ENCODE measurements at places on chromosomes 12 and 14. TPM values are rescaled to one million over a fixed set of nuclear protein-coding genes. Genes with fewer than 3 reads are reported as not detected.

DNA sequence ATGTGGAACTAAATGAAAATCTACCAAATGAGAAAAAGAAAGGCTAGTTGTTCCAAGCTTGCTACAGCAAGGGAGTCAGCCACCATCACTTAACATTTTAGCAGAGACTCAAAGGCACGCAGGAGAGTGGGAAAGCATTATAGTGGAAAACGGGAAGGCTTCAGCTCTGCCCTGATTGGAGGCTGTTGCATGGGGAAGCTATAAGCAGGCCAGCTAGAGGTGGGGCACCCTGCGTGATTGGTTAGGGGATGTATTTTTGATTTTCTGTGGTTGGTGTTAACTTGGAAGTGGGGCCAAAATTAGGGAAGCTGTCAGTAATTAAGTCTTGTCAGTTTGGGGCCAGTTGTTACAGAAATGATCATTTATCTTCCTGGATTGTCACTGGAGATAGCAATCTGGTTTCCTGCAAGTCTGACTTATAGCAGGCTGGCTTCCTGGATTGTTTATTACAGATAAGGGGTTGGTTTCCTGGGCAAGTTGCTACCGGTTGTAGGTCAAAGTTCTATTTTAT, 93.9 kb downstream of the FAR2 start:
- no peaks in the 10 kb centered on the region for H3K27me3 ChIP-seq
- peak; percentile 41 for DNase-seq
- H3K4me1 ChIP-seq = peaks cover 15% of the 10 kb centered on the region
- no peaks in the 10 kb centered on the region for H3K36me3 ChIP-seq

DNA sequence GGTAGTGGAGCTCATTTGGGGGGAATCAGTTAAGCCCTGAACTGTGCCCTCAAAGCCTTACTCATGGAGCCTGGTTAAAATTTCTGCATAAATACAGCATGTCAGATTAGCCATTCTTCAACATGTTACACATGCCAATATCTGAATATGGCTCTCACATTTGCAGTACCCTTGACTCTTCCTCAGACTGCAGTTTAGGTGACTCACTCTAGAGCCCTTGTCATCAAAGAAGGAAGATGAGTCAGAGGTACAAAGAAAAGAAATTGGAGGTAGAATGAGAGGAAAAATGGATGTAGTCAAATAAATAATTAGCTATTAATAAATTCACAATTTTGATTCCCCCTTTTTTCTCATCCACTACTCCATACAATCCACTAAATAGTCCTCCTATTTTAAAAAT, 23.6 kb upstream of the OR4K2 start:
- no peaks in the 10 kb centered on the region for H3K4me1 ChIP-seq
- no peak for DNase-seq
- H3K27me3 ChIP-seq = no peaks in the 10 kb centered on the region
- no peak overlapping the region for H3K4me3 ChIP-seq
- no peaks in the 10 kb centered on the region for H3K36me3 ChIP-seq

- no peak for DNase-seq
- H3K4me3 ChIP-seq = no peak overlapping the region
- H3K27me3 ChIP-seq = no peaks in the 10 kb centered on the region
- no peaks in the 10 kb centered on the region for H3K4me1 ChIP-seq
- no peaks in the 10 kb centered on the region for H3K36me3 ChIP-seq
Observed at GRCh38 chr12:130640901-130641300, 75.2 kb downstream of the RIMBP2 start.

- peaks cover 45% of the 10 kb centered on the region for H3K4me1 ChIP-seq
- no peak overlapping the region for H3K4me3 ChIP-seq
- peak; percentile 98 for DNase-seq
- no peaks in the 10 kb centered on the region for H3K27me3 ChIP-seq
- no peaks in the 10 kb centered on the region for H3K36me3 ChIP-seq
Observed at GRCh38 chr14:68687746-68688145, 105.1 kb downstream of the ZFP36L1 start.

DNA sequence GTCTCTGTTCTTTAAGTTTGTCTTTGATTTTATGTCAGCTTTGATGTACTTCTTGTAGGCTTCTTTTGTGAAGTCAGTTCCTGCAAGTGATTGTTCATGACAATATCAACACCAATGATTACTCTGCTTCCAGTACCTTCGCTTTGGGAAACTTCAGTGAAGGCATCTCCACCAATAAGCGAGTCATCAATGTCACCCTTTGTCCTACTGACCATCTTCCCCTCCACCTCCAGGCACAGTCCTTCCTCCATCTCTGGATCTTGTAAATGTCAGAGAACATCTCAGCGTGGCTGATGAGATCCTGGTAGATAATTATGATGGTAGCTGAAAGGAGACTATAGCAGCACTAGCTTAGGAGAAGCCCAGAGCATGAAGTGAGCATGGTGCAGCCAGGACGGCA, 40.4 kb upstream of the A2M start:
- H3K27me3 ChIP-seq = no peaks in the 10 kb centered on the region
- H3K27ac ChIP-seq = no peak overlapping the region
- no peak overlapping the region for H3K4me3 ChIP-seq
- no peak for DNase-seq
- H3K36me3 ChIP-seq = no peaks in the 10 kb centered on the region

DNA sequence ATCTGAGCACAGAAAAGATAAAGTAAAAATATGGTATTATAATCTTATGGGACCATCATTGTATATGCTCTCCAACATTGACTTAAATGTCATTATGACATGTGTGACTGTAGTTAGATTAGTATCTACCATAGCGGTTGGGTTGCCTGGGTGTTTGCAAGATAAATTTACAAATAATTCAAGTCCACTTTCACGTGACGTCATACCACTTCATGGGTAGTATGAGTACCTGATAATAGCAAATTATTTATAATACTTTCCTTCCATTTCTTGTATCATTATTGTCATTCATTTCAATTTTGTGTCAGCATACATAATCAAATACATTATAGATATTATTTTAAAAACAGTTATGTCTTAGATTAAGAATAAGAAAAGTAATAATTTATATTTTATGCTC, 20.2 kb downstream of the SLCO1B1 start:
- H3K4me3 ChIP-seq = no peak overlapping the region
- no peaks in the 10 kb centered on the region for H3K27me3 ChIP-seq
- H3K36me3 ChIP-seq = no peaks in the 10 kb centered on the region
- H3K4me1 ChIP-seq = no peaks in the 10 kb centered on the region

DNA sequence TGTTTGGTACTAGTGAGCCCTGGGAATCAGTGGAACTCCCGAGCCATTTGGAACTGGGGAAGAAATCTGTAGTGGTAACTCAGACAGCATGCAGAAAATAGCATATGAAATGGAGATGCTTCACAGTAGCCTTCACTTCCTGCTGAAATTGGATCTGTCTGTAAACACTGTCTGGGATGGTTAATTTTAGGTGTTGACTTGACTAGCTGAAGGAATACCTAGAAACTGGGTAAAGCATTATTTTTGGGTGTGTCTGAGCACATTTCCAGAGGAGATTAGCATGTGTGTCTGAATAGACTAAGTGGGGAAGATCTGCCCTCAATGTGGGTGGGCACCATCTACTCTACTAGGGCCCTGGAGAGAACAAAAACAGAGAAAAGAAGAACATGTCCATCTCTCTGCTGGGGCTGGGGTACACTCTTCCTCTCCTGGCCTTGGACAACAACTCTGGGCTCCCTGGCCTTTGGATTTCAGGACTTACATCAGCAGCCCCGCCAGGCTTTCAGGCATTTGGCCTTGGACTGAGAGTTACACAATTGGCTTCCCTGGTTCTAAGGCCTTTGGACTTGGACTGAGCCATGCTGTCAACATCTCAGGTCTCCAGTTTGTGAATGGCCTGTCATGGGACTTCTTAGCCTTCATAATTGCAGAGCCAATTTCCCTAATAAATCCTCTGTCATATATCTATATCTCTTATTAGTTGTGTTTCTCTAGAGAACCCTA, 14.0 kb upstream of the CRADD start:
- H3K4me1 ChIP-seq = no peaks in the 10 kb centered on the region
- H3K4me3 ChIP-seq = no peak overlapping the region
- H3K27me3 ChIP-seq = peaks cover 2% of the 10 kb centered on the region

- H3K4me3 ChIP-seq = no peak overlapping the region
- H3K27ac ChIP-seq = peak overlapping the region; percentile 4
Observed at GRCh38 chr14:71726580-71727021, 205.6 kb upstream of the RGS6 start.

- no peaks in the 10 kb centered on the region for H3K36me3 ChIP-seq
- H3K4me3 ChIP-seq = no peak overlapping the region
- H3K27ac ChIP-seq = no peak overlapping the region
- H3K4me1 ChIP-seq = no peaks in the 10 kb centered on the region
Observed at GRCh38 chr12:102964872-102965271, 7.4 kb downstream of the ASCL1 start.

GRCh38 chr12:48817873-48818830, at the start of gene CACNB3:
Gene CACNB3 (plus strand): TSS chr12:48818496. CDS start chr12:48818930, 434 bp downstream.
- H3K27ac ChIP-seq = no peak within 1 kb of the TSS
- H3K4me1 ChIP-seq = peaks cover 25% of the 10 kb centered on the region
- no peaks in the 10 kb centered on the region for H3K36me3 ChIP-seq
- no peaks in the 10 kb centered on the region for H3K27me3 ChIP-seq

CCDC175 gene
- total RNA-seq = not detected

RPGRIP1 gene
- total RNA-seq = not detected

Data from astrocyte (in vitro differentiated cells and primary cell).